ENCODE measurements at places on chromosomes 2 and 18.

- no peak overlapping the region for H3K4me3 ChIP-seq
- no peaks in the 10 kb centered on the region for H3K36me3 ChIP-seq
- no peak for ATAC-seq
Measured at GRCh38 chr2:166897666-166898065, 9.4 kb downstream of the XIRP2 start.

DNA sequence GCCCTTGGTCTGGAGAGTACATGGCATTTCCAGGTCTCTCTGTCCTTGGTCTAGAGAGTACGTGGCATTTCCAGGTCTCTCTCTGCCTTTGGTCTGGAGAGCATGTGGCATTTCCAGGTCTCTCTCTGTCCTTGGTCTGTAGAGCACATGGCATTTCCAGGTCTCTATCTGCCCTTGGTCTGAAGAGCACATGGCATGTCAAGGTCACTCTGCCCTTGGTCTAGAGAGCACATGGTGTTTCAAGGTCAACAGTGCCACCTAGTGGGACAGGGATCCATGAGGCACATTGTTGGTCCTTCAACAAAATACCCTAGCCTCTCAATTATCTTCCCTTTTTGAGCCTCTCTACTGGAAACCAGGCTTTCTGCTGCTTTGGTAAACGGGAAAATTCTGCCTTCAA lies 250.2 kb downstream of the OTX1 start:
- no peaks in the 10 kb centered on the region for H3K27me3 ChIP-seq
- H3K4me3 ChIP-seq = no peak overlapping the region
- peaks cover 85% of the 10 kb centered on the region for H3K36me3 ChIP-seq
- no peaks in the 10 kb centered on the region for H3K4me1 ChIP-seq
- ATAC-seq = no peak
- no peak overlapping the region for H3K27ac ChIP-seq

DNA sequence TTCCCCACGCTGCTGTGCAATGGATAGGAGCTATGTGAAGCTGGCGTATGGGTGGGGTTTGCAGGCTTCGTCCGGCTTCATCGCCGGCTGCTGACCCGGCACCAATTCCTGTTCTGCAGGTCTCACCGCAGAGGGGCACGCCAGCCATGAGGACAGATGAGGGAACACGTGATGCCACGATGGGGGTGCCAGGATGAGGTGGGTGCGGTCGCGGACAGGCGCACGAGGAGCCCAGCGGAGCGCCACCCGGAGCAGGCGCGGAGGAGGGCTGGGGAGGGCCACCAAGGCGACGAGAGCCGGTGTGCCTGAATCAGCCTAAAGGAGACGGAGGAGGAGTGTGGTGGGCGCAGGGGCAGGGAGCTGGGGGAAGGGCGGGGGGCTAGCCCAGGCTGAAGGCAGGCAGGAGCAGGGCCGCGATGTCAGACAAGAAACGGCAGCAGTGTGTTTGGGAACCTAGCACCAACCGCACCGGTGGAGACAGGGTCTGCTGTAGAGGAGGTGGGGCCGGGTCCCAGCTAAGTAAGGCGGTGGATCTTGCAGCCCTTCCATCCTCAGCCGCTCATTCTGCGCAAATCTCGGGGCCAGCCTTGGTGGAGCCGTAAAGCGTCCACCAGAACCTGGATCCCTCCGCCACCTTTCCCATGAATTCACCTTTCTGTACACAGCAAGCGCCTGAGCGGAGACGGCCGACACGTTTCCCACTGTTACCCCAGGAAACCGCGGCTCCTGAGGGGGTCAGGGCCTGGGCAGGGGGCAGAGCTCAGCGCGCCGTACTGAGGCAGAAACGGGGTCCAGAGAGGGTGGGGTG lies 17.0 kb upstream of the CD8A start:
- peaks cover 71% of the 10 kb centered on the region for H3K27me3 ChIP-seq
- H3K36me3 ChIP-seq = no peaks in the 10 kb centered on the region
- peak; percentile 69 for ATAC-seq
- peak overlapping the region; percentile 46 for H3K27ac ChIP-seq
- H3K4me3 ChIP-seq = peak overlapping the region; percentile 80

DNA sequence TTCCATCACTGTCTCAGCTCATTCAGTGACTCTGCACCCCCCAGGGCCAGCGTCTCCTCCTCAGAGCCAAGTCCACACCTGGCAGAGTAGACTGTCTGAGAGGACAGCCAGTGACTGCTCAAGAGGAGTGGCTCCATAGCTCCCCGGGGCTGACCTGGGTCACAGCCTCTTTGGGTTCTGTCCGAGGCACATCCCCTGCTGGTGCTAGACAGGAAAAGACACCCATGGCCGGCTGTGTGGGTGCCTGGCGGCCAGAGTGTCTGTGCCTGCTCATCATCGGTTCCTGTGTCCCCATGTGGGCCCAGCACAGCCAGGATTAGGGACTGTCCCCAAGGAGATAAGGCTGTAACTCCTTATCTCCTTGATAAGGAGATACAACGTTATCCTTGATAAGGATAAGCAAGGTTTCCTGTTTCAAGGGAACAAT lies 3.5 kb upstream of the CROCC2 start:
- H3K27ac ChIP-seq = no peak overlapping the region
- H3K4me1 ChIP-seq = no peaks in the 10 kb centered on the region
- H3K4me3 ChIP-seq = no peak overlapping the region
- H3K27me3 ChIP-seq = peaks cover 46% of the 10 kb centered on the region
- no peak for ATAC-seq

- no peak for ATAC-seq
- no peak overlapping the region for H3K27ac ChIP-seq
- H3K4me3 ChIP-seq = peak overlapping the region; percentile 38
- peaks cover 42% of the 10 kb centered on the region for H3K4me1 ChIP-seq
- no peaks in the 10 kb centered on the region for H3K36me3 ChIP-seq
Measured at GRCh38 chr2:172086241-172087206, 1.2 kb downstream of the DLX1 start.

- no peak for ATAC-seq
- H3K36me3 ChIP-seq = no peaks in the 10 kb centered on the region
- H3K4me1 ChIP-seq = no peaks in the 10 kb centered on the region
- no peaks in the 10 kb centered on the region for H3K27me3 ChIP-seq
- H3K4me3 ChIP-seq = no peak overlapping the region
- no peak overlapping the region for H3K27ac ChIP-seq
Measured at GRCh38 chr2:187310701-187311100, 137.4 kb downstream of the CALCRL start.

DNA sequence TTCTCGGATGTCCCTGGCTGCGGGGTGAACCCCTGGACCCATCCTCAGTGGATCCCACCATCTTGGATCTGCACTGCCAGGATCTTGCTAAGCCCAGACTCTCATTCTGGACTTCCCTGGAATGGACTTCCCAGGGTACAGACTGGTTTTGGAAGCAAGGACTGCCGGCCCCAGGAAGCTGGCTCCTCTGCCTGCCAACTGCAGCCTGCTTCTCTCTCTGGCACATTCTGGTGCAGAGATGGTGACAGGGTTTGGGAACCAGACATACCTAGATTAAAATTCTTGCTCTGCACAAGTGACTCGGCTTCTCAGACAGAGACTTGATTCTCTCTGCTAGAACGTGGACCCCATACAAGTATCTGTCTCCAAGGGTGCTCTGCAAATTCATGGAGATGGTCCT lies 29.4 kb downstream of the ACKR3 start:
- no peaks in the 10 kb centered on the region for H3K4me1 ChIP-seq
- peaks cover 15% of the 10 kb centered on the region for H3K27me3 ChIP-seq
- H3K36me3 ChIP-seq = no peaks in the 10 kb centered on the region
- H3K27ac ChIP-seq = no peak overlapping the region
- ATAC-seq = no peak
- no peak overlapping the region for H3K4me3 ChIP-seq

DNA sequence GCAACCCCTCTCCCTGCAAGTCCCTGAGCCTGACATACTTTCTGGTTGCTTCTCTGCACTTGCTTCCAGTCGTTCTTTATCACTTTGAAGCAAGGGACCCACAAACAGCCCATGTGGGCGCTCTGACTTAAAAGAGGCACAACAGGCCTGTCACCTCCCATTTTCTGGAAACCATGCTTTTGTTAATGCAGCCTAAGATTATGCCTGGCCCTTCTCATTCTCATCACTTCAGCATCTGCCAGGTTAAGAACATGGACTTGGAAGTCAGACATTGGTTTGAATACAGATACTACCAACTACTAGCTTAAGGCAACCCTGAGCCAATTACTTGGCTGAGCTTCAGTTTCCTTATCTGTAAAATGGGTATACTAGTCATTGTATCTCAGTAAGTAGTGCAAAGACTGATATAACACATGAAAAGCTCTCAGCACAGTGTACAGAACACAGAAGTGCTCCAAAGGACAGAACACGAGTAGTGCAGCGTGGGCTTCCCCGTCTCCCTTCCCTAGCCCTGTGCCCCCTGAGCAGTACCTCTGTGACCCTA lies 141.4 kb downstream of the TNS1 start:
- H3K36me3 ChIP-seq = no peaks in the 10 kb centered on the region
- H3K27me3 ChIP-seq = no peaks in the 10 kb centered on the region
- H3K4me3 ChIP-seq = no peak overlapping the region
- peaks cover 39% of the 10 kb centered on the region for H3K4me1 ChIP-seq
- ATAC-seq = no peak
- H3K27ac ChIP-seq = no peak overlapping the region

- no peaks in the 10 kb centered on the region for H3K4me1 ChIP-seq
- no peak overlapping the region for H3K4me3 ChIP-seq
- no peaks in the 10 kb centered on the region for H3K27me3 ChIP-seq
- no peaks in the 10 kb centered on the region for H3K36me3 ChIP-seq
Measured at GRCh38 chr2:145000376-145000775, 480.5 kb upstream of the ZEB2 start.

DNA sequence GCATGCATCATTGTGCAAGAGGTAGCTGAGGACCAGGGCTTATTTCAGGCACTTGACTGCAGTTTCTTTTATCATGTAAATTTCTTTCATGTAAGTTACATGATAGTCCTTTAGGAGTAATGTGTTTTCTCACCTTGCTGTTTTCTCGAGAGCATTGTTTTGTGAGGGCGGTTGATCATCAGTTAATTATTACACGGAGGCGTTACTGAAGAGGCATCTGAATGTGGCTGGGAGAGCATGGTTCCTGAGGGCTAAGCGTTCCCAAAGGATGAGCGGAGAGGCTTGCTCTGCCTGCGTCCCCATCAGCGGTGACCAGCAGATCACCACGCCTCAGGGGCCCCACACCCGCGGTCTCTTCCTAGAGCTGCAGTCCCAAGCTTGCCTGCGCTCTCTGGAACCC lies 156.1 kb upstream of the NFATC1 start:
- no peaks in the 10 kb centered on the region for H3K27me3 ChIP-seq
- peaks cover 23% of the 10 kb centered on the region for H3K36me3 ChIP-seq
- no peak overlapping the region for H3K4me3 ChIP-seq
- no peak overlapping the region for H3K27ac ChIP-seq
- ATAC-seq = no peak
- H3K4me1 ChIP-seq = peaks cover 12% of the 10 kb centered on the region

- H3K27me3 ChIP-seq = no peaks in the 10 kb centered on the region
- H3K27ac ChIP-seq = no peak overlapping the region
- H3K36me3 ChIP-seq = peaks cover under 1% of the 10 kb centered on the region
- no peak for ATAC-seq
- no peaks in the 10 kb centered on the region for H3K4me1 ChIP-seq
Measured at GRCh38 chr2:10022041-10022421, 21.3 kb upstream of the KLF11 start.

DNA sequence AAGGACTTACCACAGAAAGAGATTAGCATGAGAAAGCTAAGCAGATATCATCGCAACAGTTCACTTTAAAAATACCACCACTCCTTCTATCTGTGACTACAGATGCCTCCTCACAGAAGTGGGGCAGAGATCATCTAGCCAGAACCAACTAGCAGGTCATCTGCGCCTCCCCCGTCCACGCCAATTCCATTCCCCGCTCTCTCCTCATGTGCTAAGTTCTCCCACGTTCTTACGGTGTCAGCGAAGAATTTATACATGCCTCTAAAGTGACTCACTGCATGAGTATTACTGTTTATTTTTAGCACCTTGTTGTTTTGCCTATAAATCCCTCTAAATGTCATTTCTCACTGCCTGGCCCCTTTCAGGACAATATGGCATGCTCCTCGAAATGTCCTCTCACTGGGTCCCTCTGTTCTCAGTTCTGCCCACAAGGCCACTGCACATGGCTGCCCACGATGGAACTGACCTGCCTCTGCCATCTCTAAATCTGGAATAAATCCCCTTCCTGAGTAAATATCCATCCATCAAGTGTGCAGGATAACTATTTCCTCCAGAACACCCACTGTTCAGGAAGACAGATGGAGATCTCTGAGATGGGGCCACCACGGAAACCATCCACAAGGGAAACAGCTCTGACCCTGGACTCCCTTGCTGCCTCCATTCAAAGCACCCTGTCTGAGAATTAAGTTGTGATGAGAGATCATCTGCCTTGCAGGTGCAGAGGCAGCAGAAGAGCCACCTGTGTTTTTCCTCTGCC lies 137.7 kb downstream of the IRS1 start:
- H3K4me1 ChIP-seq = no peaks in the 10 kb centered on the region
- H3K27me3 ChIP-seq = peaks cover 20% of the 10 kb centered on the region
- H3K36me3 ChIP-seq = no peaks in the 10 kb centered on the region
- ATAC-seq = no peak
- no peak overlapping the region for H3K27ac ChIP-seq
- no peak overlapping the region for H3K4me3 ChIP-seq

GRCh38 chr18:77151772-77152520 lies 19.4 kb upstream of the MBP start:
- H3K27me3 ChIP-seq = peaks cover 5% of the 10 kb centered on the region
- H3K4me3 ChIP-seq = peak overlapping the region; percentile 57
- peak; percentile 74 for ATAC-seq
- H3K36me3 ChIP-seq = no peaks in the 10 kb centered on the region
- peak overlapping the region; percentile 40 for H3K27ac ChIP-seq

- H3K27me3 ChIP-seq = no peaks in the 10 kb centered on the region
- no peak overlapping the region for H3K4me3 ChIP-seq
- peaks cover 61% of the 10 kb centered on the region for H3K4me1 ChIP-seq
Measured at GRCh38 chr2:241114836-241115235, 12.7 kb upstream of the MTERF4 start.

DNA sequence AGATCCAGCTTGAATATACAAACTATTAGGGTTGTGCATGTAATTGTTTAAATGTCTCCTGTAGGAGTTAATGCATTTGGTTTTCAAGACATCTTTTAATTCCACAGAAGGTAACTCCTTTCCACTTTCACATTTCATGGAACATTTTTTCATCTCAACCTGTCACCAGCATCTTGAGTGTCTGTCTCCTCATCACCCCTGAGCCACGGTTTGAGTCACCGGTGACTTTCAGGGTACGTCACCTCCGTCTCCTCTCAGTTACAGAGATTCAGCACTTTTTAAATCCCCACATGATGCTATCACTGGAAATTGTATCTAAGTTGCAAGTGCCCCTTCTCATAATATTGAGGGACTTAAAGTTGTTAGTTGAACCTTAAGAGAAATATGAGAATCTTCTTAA lies 25.3 kb downstream of the GPR55 start:
- no peak overlapping the region for H3K4me3 ChIP-seq
- peaks cover 50% of the 10 kb centered on the region for H3K4me1 ChIP-seq
- no peak for ATAC-seq

GRCh38 chr2:61538920-61539520 lies 864 bp upstream of the XPO1 start:
- peak overlapping the region; percentile 99 for H3K4me3 ChIP-seq
- H3K36me3 ChIP-seq = peaks cover 6% of the 10 kb centered on the region
- ATAC-seq = no peak
- peak overlapping the region; percentile 98 for H3K27ac ChIP-seq

- peak overlapping the region; percentile 95 for H3K27ac ChIP-seq
- no peaks in the 10 kb centered on the region for H3K27me3 ChIP-seq
- no peak for ATAC-seq
- H3K36me3 ChIP-seq = peaks cover 55% of the 10 kb centered on the region
- peak overlapping the region; percentile 62 for H3K4me3 ChIP-seq
Measured at GRCh38 chr2:68771211-68771751, 36.7 kb downstream of the ARHGAP25 start.

- no peak overlapping the region for H3K27ac ChIP-seq
- peaks cover 9% of the 10 kb centered on the region for H3K4me1 ChIP-seq
- no peak overlapping the region for H3K4me3 ChIP-seq
- H3K36me3 ChIP-seq = no peaks in the 10 kb centered on the region
Measured at GRCh38 chr2:46352621-46353020, 55.4 kb downstream of the EPAS1 start.
